ENCODE measurements at places on chromosomes 4 and X.

DNA sequence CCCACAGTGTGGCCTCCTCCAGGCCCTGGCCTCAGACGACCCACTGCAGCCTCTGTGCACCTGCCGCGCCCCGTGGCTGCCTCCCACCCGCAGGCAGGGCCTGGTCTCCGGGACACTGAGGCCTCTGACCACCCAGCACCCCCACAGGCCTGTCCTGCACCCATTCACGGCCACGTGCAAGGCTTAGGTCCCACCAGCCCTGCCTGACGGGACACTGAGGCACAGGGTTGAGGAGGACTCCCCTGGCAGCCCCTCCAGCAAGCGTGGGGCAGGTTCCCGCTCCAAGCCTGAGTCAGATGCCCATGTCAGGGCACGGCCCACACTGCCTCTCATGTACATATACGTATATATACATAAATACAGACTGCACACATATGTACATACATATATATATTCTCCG lies 23.5 kb downstream of the NELFA start:
- no peak for DNase-seq

DNA sequence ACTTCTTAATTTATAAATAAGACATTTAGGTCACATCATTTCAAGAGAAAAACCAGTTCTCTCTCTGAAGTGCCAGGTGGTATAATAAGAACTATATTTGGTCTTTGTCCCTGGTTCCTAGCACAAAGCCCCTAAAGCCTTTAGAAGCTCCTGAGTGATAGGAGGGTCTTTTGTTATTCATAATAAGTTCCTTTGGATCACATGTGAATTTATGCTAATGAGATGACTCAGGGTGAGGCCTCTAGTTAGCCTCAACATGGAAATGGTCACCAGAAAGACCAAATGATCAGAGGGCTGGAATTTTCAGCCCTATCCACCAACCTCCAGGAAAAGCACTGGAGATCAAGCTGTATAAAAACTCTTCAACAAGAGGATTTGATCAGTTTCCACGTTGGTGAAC lies 68.1 kb upstream of the BLTP1 start:
- no peak for DNase-seq

DNA sequence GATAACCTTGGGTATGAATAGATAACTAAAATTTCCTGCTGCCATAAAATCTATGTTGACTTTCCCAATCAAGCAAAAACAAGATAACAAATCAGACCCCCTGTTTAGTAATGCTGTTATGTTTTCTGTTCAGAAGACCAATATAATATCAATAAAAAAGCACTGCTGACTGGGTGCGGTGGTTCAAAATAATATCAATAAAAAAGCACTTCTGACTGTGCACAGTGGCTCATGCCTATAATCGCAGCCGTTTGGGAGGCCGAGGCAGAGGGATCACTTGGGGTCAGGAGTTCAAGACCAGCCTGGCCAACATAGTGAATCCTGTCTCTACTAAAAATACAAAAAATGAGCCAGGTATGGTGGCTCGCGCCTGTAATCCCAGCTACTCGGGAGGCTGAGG lies 36.7 kb downstream of the ANTXR2 start:
- DNase-seq, result no peak

- no peak for DNase-seq
Observed at GRCh38 chr4:17763416-17763815, 18.0 kb downstream of the FAM184B start.

GRCh38 chrX:134764202-134764785 lies 106.0 kb upstream of the PLAC1 start:
- DNase-seq, result no peak

- no peak for DNase-seq
Observed at GRCh38 chr4:40190880-40191815, 5.7 kb upstream of the RHOH start.

GRCh38 chrX:70455366-70456202 lies 10.9 kb downstream of the DLG3 start:
- DNase-seq, result no peak

DNA sequence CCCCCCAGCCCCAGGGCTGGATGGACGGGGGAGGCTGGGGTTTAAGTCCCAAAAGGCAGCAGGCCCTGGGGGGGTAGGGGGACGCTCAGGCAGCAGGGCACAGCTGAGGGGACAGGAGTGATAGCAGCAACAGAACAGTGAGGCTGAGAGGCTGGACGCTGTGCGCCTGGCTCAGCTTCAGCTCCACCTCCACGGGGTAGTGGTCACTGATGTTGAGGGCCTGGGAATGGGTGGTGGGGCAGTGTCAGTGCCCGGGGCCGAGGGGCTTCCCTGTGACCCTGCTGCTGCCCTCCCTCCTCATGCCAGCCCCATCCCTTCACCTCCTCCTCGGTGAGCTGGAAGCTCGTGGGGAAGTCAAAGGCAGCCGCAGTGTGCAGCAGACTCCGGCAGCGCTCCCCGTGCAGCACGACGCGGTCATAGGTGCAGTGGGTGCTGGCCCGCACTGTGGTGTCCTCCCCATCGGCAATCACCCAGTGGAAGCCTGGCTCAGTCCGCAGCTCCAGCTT lies 4.5 kb downstream of the RPL10 start:
- DNase-seq, result no peak

DNA sequence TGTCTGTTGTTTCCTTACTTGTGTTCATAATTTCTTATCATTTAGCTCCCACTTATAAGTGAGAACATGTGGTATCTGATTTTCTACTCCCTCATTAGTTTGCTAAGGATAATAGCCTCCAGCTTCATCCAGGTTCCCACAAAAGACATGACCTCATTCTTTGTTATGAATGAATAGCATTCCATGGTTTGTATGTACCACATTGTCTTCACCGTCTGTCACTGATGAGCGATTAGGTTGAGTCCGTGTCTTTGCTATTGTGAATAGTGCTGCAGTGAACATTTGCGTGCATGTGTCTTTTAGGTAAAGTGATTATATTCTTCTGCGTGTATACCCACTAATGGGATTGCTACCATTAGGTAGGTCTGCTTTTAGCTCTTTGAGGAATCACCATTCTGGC lies 624.3 kb upstream of the EPHA5 start:
- no peak for DNase-seq

Data from stimulated activated CD4-positive, alpha-beta T cell treated with anti-CD3 and anti-CD28 coated beads, Interleukin-1b, Interleukin-23, amount 100 ng/mL, for 1 hour (primary cell).